HepG2 (cell line): ENCODE measurements at places on chromosomes 6 and 20. TPM values are rescaled to one million over a fixed set of nuclear protein-coding genes. Genes with fewer than 3 reads are reported as not detected.

Gene CRISP3
- not detected in 2 replicates for polyA plus RNA-seq

Gene WFDC12
- polyA plus RNA-seq, result not detected in 2 replicates

Gene C20orf144
- 0.16 TPM in 2 replicates for polyA plus RNA-seq

Gene ENPP3
- polyA plus RNA-seq, result 59.1 and 75.4 TPM in 2 replicates

Gene MYBL2
- 8.7 and 11.9 TPM in 2 replicates for polyA plus RNA-seq

Gene LAMA2
- 0.28 and 0.52 TPM in 2 replicates for polyA plus RNA-seq

Gene ZSCAN26
- polyA plus RNA-seq, result 12.0 and 13.4 TPM in 2 replicates

Gene SALL4
- polyA plus RNA-seq, result 1.5 and 1.8 TPM in 2 replicates

Gene PLCG1
- polyA plus RNA-seq, result 158 and 207 TPM in 2 replicates

Gene EYS
- 0.04 and 0.29 TPM in 2 replicates for polyA plus RNA-seq

Gene MOXD1
- polyA plus RNA-seq, result 0.03 TPM in 1 of 2 replicates, not detected in the other

- DNase-seq, result no peak
These were observed 624.3 kb downstream of the PTPRT start for GRCh38 chr20:42565235-42565995.

- DNase-seq, result no peak
These were observed 10.7 kb downstream of the MAPRE1 start for GRCh38 chr20:32830437-32830836.

GRCh38 chr20:23231561-23232218, 118.9 kb upstream of the NXT1 start:
- peak; percentile 45 for DNase-seq

DNA sequence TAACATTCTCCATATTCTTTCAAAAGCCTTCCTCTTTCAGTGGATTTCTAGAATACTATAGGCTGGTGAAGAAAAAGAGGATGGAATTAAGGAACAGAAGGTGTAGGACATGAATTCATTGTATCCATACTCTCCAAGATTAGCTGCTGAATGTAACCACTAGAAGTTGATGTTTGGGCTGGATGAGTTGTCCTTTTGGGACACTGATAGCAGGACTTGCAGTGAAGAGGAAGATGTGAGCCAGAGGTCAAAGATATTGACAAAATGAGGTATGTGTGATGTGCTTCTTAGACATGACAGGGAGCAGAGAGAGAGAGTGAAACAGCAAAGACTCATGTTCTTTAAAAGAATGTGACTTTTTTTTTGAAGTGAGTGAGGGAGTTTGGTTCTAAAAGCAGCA, 134.3 kb upstream of the MAN1A1 start:
- DNase-seq, result no peak

DNA sequence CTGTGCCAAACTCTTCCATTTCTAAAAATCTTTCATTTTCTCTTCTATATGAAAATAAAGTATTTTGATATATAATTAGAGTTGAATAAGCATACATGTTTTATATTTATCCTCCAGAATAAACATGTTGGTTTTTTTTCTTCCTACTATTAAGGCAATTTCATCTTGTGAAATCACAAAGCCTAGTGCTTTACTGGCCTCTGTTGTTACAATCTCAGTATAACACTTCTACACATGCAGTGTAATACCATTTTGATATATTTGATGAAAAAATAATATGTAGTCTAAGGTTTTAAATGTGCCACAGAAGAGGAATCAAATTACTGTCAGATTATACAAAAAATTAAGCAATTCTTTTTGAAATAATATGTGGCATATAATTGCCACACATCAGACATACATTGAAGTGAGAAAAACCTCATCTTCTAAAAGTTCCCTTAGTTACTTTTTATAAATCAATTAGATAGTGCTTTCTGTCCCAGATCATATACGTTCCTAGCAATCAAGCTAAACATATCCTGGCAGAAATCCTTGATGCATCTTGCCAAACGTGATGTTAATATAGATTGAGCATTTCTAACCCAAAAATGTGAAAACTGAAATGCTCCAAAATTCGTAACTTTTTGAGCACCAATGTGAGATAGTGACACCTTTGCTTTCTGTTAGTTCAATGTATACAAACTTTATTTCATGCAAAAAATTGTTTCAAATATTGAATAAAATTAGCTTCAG, 225.1 kb upstream of the MANEA start:
- no peak for DNase-seq

DNA sequence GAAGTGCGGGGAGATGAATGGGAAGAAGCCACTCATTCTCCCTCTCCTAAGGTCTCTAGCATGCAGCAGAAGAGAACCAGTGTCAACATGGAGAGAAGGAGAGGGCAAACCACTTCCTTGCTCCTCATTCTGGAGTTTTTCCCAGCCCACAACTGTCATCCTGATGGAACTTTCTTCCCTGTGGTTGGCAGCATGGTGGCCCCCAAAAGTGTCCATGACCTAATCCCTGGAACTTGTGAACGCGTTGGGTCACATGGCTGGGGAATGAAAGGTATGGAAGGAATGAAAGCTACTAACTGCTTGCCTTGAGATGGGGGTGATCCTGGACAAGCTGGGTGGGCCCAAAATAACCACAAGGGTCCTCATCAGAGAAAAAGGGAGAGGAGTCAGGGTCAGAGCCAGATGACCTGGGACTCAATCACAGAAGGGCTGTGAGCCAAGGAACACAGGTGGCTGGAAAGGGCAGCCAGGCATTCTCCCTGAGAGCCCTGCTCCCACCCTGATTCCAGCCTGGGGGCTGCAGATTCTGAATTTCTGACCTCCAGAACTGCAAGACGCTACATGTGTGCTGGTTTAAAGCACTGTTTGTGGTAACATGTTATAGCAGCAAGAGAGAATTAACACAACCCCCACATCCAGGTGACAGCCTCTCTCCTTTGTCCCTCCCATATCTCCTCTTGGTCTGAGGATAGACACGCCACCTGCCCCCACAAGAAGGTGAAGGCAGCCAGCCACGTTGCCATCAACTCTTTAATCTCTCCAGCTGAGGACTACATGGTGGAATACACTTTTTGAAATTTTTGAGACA, 63.2 kb downstream of the PYGB start:
- peak; percentile 55 for DNase-seq

DNA sequence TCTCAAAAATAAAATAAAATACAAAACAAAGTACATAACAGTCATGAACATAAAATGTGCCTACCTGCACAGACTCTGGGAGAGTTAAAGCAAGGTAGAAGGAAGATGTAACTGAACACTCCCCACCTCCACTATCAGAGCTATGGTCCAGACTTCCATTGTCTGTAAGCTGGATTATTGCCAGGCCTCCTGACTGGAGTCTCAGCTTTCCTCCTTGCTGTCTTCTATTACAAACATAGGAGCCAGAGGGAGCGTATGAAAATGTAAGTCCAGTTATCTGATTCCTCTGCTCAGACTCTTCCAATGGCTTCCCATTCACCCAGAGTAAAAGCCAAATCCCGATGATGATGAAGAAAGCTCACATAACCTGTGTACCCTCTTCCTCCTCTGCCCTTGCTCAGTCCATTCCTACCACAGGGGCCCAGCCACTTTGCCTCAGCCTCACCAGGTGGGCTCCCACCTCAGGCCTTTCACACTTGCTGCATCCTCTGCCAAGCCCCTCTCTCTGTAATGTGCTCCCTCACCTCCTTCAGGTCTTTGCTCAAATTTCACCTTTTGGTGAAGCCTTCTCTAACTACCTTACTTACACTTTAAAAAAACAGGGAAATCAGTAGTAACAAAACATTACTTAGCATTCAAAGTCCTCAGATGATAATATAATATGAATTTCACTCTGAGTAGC, 194.1 kb downstream of the RIMS1 start:
- DNase-seq, result no peak

GRCh38 chr6:143969077-143969476, 39.0 kb downstream of the PLAGL1 start:
- DNase-seq, result no peak

- no peak for DNase-seq
These were observed 130.6 kb downstream of the RFX6 start for GRCh38 chr6:117007659-117008058.

DNA sequence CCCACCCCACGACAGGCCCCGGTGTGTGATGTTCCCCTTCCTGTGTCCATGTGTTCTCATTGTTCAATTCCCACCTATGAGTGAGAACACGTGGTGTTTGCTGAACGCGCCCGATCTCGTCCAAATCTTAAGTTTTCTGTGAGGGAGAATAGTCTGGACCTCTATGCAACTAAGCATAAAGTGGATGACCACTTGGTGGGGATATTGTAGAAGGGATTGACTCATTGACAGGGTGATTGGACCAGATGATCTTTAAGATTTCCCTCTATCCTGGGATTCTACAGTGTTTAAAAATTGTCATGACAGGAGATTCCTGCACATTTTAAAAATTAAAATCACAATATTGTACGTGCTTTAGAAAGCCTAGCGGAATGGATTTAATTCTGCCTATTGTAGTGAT, 141.3 kb downstream of the TRMT11 start:
- DNase-seq, result no peak

- no peak for DNase-seq
These were observed 27.5 kb downstream of the LAMA5 start for GRCh38 chr20:62339647-62340062.

DNA sequence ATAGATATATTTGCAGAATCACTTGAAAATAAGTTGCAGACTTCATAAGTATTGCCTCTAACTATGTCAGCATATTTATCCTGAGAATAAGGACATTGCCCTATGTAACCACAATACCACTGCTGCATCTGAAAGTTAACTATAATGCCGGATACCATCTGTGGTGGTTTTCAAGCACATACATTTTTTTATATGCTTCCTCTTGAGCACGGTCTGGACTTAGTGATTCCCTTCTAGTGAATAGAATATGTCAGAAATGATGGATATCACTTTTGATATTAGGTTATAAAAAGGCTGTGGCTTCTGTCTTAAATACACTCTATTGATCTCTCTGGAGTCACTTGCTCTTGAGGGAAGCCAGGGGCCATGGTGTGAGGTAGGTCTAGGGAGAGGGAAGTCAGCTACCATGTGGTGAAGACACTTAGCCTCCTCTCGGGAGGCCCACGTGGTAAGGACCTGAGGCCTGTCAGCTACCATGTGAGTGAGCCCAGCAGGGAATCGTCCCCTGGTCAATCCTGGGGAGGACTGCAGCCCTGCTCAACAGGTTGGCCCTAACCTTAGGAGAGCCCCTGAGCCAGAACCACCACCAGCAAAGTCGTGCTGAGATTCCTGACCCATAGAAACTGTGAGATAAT, 57.5 kb downstream of the CCDC170 start:
- DNase-seq, result no peak

GRCh38 chr6:53962646-53963045, 148.6 kb upstream of the MLIP start:
- no peak for DNase-seq

DNA sequence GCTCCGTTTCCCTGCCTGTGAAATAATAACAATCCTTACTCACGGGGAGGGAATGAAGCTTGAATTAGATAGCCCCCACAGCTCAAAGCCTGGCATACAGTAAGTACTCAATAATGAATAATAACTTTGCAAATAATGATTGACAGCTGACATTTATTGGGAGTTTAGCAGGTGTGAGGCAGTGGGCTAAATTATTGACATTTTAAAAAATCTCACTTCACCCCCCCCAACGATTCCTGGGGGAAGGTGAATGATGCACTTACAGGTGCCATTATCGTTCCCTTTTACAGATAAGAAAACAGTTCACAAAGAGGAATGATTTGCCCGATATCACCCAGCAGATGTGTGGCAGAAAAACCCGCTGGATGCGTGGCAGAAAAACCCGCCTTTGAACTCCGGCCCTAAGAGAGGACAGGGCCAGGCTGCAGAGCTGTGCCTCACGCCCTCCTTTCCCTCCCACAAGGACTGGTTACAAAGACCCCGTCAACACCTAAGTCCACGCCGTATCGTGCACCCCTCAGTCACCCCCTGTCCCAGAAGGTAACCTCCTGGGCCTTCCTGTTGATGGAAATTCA, 114.2 kb upstream of the PTPN1 start:
- DNase-seq, result no peak

DNA sequence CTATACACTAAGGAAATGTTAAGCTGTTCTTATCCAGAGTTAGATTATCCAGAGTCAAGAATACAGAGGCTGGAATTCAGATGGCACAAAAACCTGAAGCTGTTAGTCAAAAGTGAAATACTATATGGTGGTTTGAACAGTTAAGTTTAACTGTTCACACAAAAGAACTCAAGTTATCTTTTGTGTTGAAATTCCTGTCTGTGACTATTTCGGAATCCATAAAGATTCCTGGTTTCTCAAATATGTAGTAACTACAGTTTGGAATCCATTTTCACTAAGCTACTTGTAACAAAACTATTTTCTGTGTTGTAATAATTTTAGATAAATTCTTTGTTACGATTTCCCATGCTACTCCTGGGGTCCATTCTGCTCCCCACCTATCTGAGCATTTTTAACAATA, 24.5 kb downstream of the FIG4 start:
- DNase-seq, result no peak

GRCh38 chr6:43900916-43901732, 131.1 kb downstream of the VEGFA start:
- peak; percentile 57 for DNase-seq

GRCh38 chr6:83862776-83863471, 3.4 kb downstream of the CYB5R4 start:
- DNase-seq, result no peak

DNA sequence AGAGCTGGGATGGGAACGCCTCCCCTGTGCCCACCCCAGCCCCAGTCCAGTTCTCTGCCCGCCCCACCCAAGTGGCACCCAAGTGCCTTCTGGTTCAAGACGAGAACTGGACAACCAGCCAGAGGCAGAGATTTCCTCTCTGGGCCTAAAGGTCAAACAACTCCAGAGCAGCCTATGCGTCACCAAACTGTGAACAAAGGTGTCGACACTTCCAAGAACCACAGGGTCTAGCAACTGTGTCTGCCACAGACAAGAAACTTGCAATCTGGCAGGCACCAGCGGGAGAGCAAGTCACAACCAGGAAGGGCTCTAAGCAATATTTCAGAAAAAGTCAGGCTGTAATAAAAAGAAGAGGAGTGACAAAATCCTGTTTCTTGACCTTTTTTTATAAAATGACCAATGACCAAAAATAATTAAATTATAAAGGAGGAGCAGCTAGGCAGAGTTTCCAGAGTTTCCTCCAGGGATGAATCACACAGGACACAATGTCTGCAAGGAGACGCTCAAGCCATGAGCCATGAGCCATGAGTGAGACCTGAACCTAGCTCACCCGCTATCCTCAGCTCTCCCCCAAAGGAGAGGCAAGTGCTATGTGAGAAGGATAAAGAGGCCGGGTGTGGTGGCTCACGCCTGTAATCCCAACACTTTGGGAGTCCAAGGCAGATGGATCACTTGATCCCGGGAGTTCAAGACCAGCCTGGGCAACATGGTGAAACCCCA, 11.1 kb downstream of the EDEM2 start:
- no peak for DNase-seq

DNA sequence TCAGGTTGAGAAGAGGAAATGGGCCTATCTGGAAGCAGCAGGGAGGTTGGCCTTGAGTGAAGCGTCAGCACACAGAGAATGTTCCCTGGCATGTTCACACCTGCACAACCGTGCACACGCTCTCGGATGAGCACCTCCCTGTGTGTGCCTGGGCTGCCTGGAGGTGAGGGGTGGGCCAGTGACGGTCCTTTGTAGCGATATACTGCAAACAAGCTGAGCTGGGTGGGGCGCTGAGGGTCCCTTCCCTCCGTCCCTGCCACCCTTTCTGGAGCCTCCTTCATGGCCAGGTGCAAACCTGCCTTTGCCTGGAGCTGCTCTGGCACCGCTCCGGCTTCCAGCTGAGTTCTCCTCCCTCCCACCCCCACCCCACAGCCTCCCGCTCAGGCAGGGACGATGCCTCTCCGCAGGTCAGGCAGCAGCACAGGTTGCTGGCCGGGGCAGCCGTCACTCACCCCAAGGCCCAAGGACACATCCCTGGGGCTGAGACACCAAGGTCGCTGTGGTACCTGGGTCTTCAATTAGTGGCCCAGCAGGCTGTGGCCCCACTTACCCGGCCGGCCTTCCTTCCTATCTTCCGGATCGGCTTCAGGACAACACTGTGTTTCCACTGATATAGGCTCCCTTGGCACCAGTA, 111.6 kb downstream of the ERMARD start:
- no peak for DNase-seq
